ENCODE measurements at places on chromosomes 2 and 18.

DNA sequence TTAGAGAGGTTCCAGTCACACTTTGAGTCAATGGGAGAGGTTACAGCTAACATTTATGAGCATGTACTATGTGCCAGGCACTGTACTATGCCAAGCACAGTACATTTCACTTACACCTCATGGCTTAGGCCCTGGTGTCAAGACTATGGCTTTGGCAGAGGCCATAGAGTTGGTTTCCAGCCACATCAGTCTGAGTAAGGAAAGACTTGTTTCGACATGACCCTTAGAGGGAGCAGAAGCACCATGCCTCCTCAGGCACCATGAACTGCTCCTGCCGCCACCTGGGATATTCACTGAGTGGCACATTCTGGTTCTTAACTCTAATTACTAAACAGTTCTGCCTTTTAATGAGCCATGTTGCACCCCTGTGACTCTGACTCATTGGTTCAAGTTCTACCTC, 12.7 kb downstream of the DGUOK start:
- no peak for DNase-seq

GRCh38 chr2:14654835-14655282, 22.3 kb downstream of the LRATD1 start:
- no peak for DNase-seq

- peak; percentile 45 for DNase-seq
Measured at GRCh38 chr2:101152272-101153076, 1.3 kb upstream of the TBC1D8 start.

DNA sequence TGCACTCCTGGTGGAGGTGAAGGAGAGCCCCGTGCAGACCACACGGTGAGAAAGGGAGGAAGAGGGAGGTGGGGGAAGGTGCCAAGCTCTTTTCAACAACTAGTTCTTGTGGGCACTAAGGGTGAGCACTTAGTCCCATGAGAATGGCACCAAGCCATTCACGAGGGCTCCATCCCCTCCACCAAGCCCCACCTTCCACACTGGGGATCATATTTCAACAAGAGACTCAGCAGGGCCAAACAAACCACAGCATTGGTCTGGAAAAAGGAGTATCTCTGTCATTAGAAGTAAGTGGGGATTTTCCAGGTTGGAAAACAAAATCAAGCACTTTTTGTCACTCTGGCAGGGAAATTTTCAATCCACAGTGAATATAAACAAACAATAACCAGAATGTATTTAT, 38.4 kb downstream of the ZAP70 start:
- DNase-seq, result no peak

DNA sequence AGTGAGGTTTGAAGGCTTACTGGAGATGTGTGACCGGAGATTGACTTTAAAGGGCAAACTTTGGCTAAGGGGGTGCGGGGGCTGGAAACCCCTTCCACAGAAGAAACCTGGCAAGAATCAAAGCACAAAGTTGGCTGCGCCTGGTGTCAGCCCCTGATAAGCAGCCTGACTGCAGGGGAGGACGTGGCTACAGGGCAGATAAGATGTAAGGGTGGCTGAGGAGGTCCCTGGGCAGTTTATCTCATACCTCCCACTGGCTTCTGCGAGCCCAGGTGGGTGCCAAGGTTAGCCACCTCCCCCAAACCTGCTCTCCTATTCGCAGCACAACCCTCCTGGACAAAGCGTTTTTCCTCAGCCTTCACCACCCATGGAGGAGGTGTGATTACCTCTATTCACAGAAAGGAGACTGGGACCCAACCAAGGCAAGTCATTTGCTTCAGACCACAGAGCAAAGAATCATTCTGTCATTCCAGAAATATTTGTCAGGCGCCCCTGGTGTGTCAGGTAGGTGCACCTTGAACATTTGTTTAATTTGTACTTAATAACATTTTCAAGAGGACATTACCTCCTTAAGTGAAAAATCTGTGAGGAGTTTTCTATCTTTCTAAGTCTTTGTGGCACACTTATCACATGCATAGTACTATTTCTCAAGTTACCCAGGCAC, 73.1 kb upstream of the IL1R1 start:
- DNase-seq, result no peak

DNA sequence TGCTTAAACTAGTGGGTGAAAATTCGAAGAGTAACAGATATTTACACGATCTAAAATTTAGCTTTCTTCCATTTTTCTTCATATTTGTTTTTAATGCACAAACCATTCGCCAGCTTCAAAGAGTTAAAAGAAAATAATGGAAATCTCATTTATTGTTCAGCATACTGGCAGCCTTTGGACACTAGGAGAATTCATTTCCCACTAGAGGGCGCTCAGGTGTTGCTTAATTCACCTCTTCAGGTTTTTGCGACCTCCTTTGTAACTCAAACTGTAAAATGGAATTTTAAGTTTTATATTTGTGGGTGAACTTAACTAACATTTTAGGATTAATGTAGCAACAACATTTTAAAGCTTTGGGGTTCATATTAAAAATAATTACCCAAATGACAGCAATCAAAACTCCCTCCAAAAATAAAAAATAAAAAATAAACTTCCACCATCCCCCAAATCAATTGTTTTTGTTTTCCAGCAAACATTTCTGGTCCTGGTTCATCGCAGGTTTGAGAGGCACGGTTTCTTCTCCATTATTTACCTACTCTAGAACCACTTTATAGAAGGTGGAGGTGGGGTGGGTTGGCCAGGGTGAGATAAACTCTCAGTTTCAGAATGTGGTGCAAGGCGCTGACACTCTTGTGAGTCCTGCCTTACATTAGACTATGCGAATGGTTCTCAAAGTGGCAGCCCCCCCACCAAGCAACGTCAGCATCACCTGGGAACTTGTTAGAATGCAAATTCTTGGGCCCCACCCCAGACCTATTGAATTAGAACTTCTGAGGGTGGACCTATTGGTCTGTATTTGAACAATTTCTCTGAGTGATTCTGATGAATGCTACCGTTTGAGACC, 24.7 kb upstream of the PNPT1 start:
- peak; percentile 71 for DNase-seq

GRCh38 chr2:28754321-28754720, 2.7 kb downstream of the PPP1CB start:
- DNase-seq, result no peak

DNA sequence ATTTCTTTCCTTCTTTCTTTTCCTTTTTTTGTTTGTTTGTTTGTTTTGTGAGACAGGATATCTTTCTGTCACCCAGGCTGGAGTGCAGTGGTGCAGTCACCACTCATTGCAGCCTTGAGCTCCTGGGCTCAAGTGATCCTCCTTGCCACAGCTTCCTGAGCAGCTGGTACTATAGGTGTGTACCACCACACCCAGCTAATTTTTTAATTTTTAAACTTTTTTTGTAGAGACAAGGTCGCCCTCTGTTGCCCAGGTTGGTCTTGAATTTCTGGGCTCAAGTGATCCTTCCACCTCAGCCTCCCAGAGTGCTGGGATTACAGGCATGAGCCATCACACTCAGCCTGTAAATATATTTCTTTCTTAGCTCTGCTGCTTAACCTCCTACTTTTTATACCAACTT, 83.4 kb upstream of the CYP20A1 start:
- DNase-seq, result peak; percentile 37

- no peak for DNase-seq
Measured at GRCh38 chr18:27966881-27967280, 210.0 kb downstream of the CDH2 start.

GRCh38 chr2:33208400-33208799, 261.6 kb downstream of the LTBP1 start:
- no peak for DNase-seq

All from Jurkat, Clone E6-1 (cell line).